EH (cell line): ENCODE measurements at places on chromosomes 6 and 20.

- no peak for DNase-seq
Observed at GRCh38 chr6:147223736-147224135, 19.5 kb downstream of the STXBP5 start.

DNA sequence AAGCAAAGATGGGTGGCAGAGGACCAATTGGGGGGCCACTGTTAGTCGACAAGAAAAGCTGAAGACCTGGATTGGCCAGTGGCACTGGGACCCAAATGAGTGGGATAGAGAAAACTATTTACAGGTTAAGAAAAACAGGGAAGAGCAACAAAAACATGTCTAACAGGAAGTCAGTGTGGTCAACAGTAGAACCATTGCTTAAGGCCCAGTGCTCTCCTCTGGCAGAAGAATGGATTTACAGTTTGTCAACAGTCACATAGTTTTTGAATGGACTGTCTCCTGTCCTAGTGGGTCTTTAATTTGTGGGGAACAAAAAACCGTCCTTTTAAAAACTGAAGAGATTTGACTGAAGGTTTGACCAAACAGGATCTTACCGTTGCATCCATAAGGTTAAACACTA lies 12.1 kb upstream of the WTAP start:
- no peak for DNase-seq

DNA sequence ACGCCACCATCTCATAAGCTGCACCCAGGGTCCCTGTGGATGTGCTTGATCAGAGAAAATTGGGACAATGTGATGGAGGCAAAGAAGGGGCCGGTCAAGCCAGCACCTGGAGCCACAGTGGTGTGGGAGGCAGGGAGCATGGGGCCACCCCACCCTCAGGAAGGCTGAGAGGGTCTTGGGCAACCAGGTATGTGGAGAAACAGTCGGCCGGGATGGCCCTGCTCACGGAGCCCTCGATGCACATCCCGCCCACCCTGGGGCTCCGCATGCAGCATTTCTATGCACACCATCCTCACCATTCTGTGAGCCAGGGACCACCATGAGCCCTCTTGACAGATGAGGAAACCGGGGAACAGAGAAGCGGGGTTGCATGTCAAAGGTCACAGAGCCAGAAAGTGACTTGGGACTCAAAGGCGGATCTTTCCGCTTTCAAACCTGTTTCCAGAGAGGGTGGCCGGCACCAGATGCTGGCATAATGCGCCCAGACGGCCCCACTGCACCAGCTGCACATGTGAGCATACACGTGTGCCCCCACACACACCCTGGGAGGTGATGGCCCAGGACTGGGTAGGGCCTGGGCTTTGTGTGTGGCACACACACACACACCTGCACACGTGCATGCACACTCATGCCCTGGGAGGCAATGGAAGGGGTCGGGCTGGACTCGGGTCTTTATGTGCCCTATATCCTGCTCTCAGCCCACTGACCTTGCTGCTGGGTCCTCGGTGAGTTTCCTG lies 398.5 kb downstream of the TAF4 start:
- no peak for DNase-seq

- DNase-seq = no peak
Observed at GRCh38 chr20:14536738-14537137, 199.3 kb upstream of the FLRT3 start.

DNA sequence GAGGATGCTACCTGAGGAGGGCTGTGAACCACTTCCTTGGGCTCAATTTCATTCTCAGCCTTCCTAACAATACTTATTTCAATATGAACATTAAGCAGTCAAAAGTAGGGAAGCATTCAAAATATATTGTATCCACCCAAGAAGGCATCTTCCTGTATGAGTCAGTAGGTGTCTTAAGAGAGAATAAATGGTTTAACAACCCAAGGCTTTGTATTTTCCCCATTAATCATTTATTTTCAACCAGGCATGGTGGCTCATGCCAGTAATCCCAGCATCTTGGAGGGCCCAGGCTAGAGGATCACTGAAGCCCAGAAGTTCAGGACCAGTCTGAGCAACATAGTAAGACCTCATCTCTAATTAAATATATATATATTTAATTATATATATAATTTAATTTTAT lies 74.5 kb upstream of the MARCKS start:
- peak; percentile 2 for DNase-seq

DNA sequence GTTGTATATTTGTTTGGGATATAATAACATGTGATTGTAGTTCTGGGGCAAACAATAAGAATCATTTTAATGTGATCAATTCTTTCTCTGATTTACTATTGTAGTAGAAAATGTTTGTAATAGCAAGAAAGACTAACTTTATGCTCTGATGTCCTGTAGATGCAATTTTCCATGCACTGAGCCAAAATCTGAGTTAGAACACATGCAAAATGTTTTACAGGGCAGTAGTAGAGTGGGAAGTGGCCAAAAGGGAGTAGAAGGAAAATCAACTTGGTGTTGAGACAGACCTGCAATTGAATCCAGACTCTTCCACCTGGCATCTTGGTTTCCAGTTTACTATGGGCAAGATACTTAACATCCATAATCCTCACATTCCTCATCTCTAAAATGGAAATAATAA lies 93.5 kb upstream of the BMP5 start:
- DNase-seq = no peak

- DNase-seq = no peak
Observed at GRCh38 chr6:16274483-16274882, 36.1 kb downstream of the GMPR start.

DNA sequence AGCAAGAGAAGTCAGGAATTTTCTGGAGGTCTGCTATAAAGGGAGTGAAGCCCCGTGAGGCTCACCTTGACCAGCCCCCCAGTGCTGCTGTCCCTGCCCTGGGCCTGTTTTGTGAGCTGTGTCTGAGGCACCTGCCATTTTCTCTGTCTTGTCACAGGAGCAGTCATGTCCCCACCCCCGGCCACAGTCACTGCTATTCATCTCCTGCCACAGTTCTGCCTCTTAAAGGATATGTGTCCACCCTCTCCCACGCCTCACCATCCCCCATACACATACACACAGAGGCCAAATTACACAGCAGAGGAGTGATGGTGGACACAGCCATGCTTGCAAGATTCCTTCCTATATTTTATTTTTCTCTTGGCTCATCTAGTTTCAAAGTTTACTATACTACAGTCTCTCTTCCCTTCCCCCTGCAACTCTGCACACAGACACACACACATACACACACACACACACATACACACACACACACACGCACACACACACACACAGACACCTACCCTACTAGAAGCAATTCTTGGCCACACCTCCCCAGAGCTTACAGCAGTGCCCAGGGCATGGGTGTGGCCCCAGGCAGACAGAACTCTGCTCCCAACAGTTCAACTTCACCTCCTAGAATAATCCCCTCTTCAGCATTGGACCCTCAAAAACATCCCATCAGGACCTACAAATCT lies 68.7 kb upstream of the TAB2 start:
- no peak for DNase-seq

GRCh38 chr6:25297039-25297441 lies 17.9 kb downstream of the CARMIL1 start:
- DNase-seq = peak; percentile 67

- no peak for DNase-seq
Observed at GRCh38 chr20:31801508-31801907, 17.6 kb upstream of the MYLK2 start.

DNA sequence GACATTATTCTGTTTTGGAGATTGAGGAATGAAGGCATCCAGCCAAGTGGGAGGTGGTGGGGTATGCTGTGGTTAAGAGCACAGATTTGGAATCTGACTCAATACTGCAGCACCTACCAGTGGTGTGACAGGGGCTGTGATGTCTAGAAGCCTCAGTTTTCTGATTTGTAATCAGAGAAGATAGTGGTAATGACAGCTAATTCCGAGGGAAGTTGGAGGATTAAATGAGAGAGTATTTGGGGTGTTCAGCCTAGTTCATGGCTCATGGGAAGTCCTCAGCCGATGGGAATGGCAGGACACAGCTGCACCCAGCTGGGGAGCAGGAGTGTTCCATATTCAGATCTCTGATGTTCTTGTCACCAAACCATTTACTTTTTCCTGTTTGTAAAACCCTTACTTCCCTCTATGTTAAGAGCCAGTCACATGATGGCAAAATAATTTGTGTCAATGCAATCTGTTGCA lies 9.3 kb downstream of the SLC9A8 start:
- DNase-seq = peak; percentile 81

GRCh38 chr6:31892821-31893220 lies 4.7 kb downstream of the EHMT2 start:
- no peak for DNase-seq

DNA sequence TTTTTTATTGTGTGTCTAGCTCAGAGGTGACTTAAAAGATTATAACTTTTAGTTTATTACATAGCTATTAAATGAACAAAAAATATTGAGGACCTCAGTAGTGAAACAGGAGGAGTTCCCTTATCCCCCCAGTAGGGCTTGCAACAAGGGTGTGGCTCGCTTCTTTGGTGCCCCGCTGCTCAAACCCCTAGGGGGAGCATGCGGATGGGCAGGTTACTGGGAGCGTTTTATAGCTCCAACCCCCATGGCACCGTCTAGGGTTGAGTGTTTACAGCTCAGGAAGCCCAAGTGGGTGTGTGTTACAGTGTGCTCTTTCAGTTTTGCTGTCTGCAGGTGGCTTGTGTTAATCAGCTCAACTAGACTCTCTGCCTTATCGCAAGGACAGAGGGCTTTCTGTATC lies 1513.7 kb downstream of the GRIK2 start:
- no peak for DNase-seq

DNA sequence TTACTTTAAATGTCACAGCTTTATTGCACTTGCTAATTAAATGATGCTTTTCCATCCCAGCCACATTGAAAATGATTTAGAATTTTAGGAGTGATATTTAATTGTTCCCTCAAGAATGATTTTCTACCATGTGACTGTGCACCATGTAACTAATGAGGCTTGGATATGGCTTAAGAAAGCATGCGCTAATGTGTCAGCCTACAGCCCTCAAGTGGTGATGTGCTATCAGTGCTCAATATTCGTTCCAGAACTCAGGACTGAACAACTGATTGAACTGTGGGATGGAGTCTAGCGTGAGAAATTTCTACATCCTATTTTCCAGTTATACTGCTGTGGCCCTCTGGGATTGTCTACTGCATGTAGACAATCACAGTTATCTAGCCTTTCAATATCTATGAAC lies 71.5 kb downstream of the PKIB start:
- DNase-seq = no peak

DNA sequence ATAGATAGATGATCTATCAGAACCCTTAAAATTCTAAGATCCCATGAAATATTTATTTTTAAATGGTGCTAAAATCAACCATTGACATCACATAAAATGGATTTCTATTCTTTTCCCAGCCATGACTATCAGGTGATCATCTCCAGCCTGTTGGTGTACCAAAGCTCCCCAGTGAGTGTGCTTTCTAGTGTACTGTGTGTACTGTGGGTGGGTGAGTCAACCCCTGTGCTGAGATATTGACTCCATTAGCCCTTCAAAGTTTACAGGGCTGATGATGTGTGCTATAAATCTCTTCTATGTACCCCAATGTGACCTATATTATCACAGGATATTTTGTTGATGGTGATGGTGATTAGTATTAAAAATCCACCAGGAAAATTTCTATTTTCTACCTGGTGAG lies 344.6 kb downstream of the MMUT start:
- DNase-seq = no peak

- DNase-seq = no peak
Observed at GRCh38 chr6:99362678-99363268, 13.3 kb upstream of the FAXC start.

GRCh38 chr6:37253486-37254007 lies 4.0 kb upstream of the TBC1D22B start:
- DNase-seq = no peak

DNA sequence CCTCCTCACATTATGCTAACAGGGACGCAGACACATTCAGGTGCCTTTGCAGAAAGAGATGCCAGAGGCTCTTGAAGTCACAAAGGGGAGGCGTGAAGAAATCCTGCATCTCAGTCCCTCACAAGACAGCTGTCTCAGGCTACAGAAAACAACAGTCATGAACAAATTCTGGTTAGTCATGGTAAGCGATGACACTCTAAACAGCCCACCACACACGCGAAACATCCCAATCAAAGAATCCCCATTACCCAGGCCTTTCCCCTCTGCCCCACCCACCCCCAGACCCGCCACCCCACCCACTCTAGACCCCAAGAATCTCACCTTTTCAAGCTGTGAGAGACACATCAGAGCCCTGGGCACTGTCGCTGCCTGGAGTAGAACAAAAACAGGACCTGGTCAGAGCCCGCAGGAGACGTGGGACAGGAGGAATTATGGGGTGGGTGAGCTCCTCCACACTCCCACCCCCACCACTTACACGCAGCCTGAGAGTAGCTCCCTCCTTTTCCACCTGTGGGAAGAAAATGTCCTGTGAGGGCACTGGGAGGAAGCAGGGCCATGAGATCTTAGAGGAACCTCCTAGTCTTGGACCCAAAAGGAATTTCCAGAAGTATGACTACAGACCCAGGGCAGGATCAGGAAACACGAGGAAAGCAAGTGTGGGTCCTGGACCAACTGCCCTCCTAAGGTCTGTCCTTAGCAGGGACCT lies 2.7 kb downstream of the HLA-B start:
- no peak for DNase-seq

- no peak for DNase-seq
Observed at GRCh38 chr6:163162874-163163213, 251.7 kb upstream of the QKI start.

DNA sequence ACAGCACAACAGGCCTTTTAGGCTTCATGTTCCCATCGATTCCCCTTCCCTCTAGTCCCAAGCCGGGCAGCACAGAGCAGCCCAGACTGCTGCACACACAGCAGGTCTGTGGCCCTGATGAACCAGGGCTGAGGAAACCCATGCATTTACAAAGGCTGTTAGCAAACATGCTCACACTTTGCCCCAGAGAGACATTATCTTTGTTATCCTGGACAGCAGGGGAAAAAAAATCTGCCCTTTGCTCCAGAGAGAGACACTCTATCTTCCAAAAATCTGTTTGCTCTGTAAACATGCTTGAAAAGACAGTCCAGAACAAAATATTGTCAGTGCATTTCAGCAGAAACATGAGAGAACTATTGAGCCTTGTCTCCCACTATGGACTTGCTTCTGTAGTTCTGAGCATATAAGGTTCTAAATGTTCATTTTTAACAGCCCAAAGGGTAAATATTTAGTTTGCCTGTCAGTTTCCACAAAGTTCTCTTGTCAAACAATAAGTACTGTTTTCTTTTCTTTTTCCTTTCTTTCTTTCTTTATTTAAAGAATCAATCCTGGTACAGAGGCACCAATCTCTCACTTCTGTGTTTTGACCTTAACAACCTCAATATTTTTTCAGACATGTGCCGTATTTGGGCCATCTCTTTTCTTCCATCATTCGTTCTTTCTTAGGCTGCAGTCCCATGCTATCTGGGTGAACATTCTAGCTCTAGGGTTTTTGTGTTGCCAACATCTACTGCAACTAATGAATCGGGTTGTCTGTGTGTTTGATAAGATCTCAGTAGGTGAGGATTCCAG lies 468.0 kb downstream of the EPM2A start:
- no peak for DNase-seq

DNA sequence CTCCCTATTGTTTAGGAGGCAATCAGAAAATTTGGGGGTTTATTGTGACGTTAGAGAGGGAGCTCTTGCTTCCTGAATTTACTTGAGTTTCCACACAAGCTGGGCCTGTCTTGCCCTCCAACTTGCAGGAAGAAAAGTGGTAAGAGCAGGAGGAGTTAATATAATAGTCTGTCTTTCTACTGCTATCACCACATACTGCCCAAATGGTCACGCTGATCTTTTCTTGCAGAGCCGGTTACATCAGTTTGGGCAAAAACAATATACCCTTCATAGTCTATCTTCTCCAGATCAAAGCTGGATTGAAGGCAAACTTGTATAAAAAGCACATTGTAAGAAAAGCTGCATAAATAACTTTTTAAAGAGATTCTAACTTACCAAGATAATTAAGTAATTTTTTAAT lies 46.3 kb upstream of the ECHDC1 start:
- no peak for DNase-seq
